Stimulated activated CD8-positive, alpha-beta memory T cell treated with anti-CD3 and anti-CD28 coated beads, Interleukin-7, amount 100 ng/mL, for 24 hours (primary cell): ENCODE measurements at places on chromosomes 4 and X.

GRCh38 chrX:117376460-117376859 lies 740.1 kb downstream of the KLHL13 start:
- no peak for DNase-seq

DNA sequence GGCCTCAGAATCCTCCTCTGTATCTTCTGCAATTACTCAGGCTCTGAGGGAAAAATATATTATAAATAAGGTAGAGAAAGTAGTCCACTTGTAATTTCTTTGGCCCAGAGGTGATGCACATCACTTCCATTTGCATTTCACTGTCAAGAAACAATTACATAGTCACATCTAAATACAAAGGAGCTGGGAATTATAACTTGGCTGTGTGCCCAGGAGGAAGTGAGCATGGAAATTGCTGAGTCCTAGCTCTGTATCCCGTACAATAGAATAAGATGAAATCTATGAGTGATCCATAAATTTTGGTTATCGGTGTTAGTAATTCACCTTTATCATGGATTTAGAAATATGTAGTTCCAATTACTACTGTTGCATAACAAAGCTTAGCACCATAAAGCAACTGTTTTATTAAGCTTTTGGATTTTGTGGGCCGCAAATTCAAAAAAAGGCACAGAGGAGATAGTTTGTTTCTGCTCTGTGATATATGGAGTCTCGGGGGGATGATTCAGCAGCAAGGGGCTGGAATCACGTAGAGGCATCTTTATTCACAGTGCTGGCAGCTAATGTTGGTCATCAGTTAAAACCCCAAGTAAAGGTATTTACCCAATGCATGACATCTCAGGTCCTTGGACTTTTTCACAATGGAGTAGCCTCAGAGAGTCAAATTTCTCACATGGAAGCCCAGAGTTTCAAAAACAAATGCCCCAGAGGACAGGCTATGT lies 241.4 kb upstream of the GALNT7 start:
- DNase-seq, result no peak

GRCh38 chr4:106522839-106523238 lies 154.3 kb upstream of the GIMD1 start:
- no peak for DNase-seq

DNA sequence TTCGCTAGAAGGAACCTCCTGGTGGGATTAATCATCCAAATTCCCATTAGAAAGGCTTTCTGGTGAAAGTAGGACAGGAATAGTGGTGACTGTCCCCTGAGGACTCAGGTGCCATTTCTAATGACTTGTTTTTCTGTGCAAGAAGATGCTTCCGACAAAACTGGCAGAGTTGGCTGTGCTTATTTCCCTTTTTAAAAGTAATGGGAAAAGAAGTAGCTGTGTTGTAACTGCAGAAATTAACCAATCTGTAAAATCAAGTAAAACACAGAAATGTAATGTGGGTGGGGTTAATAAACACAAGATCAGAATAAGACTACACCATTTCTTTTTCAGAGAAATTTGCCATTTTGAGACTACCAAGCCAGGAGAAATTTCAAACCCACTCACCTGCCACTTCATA lies 55.0 kb upstream of the FAM9B start:
- no peak for DNase-seq

GRCh38 chr4:153156721-153157120 lies 47.5 kb upstream of the TRIM2 start:
- no peak for DNase-seq

DNA sequence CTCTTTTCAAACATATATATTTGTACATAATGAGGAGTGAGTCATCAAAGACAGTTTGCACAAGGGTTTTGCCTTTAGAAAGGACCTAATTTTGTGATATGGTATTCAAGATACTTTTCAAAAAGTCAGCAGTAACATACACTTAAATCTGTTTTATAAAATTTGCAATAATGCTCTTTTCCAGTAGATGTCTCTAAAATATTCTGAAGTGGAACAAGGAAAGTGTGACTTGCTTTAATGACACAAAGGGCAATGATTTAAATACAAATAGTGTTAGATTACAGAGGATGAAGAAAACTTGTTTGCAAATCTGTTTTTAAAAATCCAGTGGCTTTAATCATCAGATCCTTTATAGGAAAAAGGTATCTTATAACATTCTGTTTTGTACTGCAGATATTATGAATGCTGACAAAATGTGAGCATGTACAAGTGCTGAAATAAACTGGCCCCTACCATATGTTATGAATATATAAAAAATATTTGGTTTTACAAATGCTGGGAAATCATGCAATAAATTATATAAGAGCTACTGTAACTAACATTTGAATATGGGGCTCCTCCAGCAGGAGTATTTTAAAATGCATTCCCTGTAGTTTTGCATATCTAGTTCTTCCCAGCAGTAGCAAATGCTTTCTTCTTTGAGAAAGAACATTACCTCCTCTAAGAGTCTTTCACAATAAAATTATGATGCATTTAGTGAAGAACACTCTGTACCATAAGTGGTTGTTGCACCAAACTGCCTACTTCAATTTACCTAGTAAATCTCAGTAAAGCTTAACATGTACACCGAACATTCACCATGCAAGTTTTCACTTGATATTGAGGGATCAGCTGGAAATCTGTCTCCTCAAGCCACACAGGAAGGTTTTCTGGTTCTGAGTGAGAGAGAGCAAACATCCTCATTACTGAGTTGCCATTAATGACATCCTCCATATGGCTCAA lies 20.2 kb downstream of the MMRN1 start:
- DNase-seq, result no peak

DNA sequence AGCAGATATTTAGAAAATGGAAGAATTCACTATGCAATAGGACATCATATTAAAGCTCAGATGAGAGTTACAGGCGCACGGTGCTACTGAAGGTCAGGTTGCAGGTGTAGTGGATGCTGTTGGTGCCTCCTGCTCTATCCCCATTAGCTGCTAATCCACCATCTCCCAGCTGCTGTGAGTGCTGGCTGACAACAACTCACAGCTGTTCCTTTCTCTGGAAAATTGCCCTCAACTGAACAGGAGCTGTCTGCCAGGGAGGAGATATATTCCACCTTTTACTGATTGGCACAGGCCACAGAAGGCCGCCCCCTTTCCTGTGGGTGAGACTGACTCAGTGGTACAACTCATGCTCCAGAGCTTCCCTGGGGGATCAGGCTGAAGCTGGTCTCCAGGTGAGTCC lies 48.7 kb downstream of the UCHL1 start:
- DNase-seq, result no peak

DNA sequence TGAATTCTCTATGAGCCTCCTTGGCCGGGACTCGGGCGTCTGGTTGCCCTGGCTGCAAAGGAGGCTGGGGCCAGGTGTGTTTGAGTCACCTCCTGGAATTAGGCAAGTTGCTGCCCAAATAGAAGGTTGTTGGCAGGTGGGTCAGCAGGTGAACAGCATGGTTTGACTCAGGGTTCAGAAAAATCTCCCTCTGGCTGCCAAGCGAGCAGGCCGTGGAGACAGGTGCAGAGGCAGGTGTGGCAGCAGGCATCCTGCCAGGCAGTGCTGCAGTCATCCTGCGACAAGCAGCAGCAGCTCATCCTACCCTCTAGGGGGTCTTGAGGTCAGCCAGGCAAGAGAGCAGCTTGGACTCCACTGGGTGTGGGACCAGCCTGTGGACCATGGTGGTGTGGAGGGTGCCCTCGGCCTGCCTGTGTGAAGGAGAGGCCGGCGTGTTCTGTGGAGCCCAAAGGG lies 8.2 kb downstream of the MSANTD1 start:
- no peak for DNase-seq

DNA sequence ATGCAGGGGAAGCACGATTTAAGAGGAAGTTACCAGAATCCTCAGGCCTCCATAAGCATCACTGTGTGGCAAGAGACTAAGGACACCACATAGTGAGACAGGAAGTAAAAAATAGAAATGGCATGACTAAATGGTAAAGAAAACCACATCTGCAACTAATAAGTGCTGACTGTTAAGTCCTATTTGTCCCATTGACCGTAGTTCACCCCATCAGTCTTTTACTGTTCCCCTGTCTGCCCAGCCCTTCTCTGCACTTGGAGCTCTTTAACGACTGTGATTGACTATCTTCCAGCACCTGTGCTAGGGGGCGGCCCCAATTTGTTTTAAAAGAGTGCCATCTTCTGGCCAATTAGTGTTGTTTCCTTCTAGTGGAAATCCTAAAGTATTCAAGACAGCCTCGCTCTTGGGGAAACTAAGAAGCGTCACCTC lies 94.2 kb downstream of the MAOA start:
- DNase-seq, result no peak

- DNase-seq, result no peak
Observed at GRCh38 chr4:54277691-54278090, 48.6 kb downstream of the PDGFRA start.

DNA sequence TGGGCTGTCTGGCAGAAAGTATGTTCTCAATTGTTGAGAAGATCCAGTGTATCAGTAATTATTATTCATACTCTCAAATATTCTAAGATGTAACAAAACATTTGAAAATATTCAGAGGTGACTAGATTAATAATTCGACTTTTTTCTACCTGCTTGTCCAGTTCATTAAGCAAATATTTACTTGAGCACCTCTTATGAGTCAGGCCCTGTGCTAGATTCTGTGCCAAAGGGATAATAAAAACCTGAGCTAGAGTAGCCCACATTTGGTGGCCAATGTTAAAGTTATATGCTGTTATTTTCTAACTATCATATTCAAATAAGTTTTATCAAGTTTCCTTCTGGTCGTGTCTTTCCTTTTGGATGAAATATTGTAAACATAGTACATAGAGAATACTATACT lies 58.5 kb downstream of the ARHGAP10 start:
- no peak for DNase-seq

- no peak for DNase-seq
Observed at GRCh38 chr4:141932490-141932889, 296.1 kb downstream of the IL15 start.

DNA sequence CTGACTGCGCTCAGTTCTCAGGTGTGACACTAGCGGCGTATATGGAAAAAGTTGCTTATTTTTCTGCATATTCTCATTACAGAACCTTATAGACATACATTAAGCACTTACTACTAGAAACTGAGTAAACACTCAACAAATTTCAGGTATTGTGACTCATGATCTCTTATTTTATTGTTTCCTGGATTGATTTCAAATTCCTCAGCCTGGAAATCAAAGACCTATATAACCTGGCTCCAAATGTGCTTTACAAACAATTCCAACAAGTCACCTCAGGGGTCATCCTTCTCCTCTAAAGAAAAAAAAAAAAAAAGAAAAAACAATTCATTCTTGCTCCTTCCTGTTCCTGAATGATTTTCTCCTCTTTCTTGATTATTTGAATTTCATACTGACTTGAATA lies 152.3 kb downstream of the ADAM29 start:
- no peak for DNase-seq

GRCh38 chr4:173174594-173175012 lies 6.0 kb downstream of the GALNT7 start:
- no peak for DNase-seq

- DNase-seq, result no peak
Observed at GRCh38 chr4:13597604-13598003, 29.9 kb downstream of the BOD1L1 start.

- DNase-seq, result no peak
Observed at GRCh38 chr4:140238351-140239056, 84.5 kb upstream of the MAML3 start.

DNA sequence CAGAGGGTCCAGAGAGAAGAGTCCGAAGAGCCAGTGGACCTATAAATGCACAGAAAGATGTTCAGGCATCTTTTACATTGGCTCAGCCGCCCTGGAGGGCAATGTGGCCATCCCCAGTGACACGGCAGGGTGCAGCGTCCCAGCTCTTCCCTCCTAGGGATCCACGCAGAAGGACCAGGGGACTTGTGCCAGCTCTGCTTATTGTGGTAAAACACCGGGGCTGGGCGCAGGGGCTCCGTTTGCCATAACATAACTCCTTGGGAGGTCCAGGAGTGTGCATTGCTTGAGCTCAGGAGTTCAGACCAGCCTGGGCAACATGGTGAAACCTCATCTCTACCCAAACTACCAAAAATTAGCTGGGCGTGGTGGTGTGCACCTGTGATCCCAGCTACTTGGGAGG lies 70.2 kb downstream of the CPZ start:
- DNase-seq, result no peak

- DNase-seq, result no peak
Observed at GRCh38 chrX:110032534-110033147, 29.7 kb downstream of the TMEM164 start.

- DNase-seq, result no peak
Observed at GRCh38 chr4:186068581-186069348, at the start of gene TLR3. Gene TLR3 (plus strand): TSS chr4:186069156. CDS start chr4:186076620, 7,464 bp downstream.

DNA sequence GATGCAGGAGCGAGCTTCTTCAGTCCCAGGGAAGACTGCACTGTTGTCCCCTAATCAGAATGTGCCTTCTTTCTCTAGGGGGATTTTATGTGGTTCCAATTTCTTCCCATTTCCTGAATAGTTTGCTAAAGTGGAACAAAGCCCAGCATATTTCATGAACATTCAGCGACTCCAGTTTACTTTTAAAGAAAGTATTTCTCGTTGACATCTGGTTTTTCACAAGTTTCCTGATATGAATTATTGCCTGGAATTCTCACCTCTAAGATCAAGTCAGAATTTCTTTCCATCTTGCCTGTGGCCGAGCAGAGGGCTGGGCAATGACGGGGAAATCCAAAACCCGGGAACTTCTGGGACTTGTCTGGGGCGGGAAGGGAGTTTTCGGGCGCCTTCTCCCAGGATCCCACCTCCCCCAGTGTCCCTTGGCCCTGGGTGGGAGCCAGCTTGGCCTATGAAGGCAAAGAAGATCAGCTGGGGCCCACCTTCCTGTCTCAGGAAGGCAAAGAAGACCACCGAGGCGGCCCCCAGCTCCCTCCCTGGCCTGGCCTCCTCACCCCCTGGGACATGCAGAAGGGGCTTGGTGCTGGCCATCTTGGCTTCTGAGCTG lies 15.4 kb downstream of the SORCS2 start:
- no peak for DNase-seq

- no peak for DNase-seq
Observed at GRCh38 chr4:74378573-74378972, 13.6 kb downstream of the EREG start.

- DNase-seq, result no peak
Observed at GRCh38 chrX:73850124-73851013, 287.4 kb downstream of the CHIC1 start.

- no peak for DNase-seq
Observed at GRCh38 chr4:87947381-87948160, 27.9 kb upstream of the SPP1 start.

DNA sequence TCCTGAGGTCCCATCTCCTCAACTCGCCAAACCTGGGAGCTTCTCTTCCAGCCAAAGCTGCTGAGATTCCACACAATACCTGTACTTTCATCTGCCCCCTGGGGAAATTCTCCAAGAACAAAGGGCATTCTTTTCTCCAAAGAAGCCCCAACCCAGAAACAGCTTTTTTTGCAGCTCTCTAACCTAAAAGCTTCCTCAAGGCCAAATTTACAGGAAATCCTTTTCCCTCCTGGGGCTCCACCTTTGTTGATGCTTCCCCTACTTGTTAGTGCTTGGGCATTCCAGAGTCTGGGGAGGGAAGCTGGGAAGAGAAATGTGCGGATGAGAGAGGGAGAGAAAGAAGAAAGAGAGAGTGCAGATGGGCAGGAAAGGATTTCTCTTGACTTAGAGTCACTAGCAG lies 24.3 kb downstream of the ZBTB33 start:
- no peak for DNase-seq

GRCh38 chr4:152731997-152732396 lies 47.5 kb downstream of the TIGD4 start:
- no peak for DNase-seq
